Activated naive CD8-positive, alpha-beta T cell treated with anti-CD3 and anti-CD28 coated beads, Interleukin-2, amount 10 ng/mL, durations not matched to agents 7 days and 5 days (primary cell): ENCODE measurements at places on chromosomes 7 and 10. TPM values are rescaled to one million over a fixed set of nuclear protein-coding genes. Genes with fewer than 3 reads are reported as not detected.
A peak's percentile ranks its signal among the peaks of the same experiment; 100 is the strongest.

DNA sequence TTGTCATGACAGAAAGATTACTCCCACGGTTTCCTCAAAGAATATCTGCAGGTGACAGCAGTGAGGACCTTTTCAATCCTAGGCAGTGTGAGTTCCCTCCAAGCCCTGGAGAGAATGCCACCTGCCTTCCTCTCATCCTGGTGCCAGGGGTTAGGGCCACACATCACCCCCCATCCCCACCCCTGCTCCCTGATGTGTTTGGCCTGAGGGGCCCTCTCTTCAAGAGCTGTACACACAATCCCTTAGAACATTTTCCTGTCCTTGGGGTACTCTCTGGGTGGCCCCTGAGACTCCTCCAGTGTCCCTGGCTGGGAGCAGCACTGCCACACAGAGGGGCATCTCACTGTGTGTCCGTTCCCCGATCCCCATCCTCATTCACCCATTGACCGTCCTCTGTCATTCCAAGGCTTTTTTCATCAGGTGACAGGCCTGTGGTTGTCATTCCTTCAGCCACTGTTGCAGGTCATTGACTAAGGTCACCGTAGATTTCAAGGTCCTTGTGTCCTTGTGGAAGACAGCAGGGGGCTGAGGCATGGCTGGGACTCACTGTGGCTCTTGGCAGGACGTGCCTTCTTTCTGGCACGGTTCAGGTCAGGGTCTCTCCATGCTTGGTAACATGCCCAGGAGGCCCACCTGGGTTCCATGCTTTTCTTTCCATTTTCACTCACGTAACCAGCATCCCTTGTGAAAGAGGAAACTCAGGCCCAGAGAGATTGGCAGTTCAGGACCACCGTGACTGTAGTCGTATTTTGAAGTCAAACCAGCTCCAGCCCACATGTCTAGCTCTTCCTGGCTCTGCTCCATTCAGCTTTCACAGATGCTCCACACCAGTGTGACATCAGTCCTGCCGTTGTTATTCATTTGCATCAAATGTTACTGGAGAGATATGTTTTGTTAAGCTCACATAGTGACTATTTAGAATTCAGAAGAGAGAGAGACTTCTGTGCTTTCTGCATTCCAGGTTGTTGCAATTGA is 26.8 kb upstream of the BTBD16 start:
- DNase-seq: no peak
- H3K27ac ChIP-seq: no peak overlapping the region
- no peaks in the 10 kb centered on the region for H3K4me1 ChIP-seq
- H3K4me3 ChIP-seq: no peak overlapping the region

GRCh38 chr10:44042926-44043602 is 341.8 kb downstream of the CXCL12 start:
- no peaks in the 10 kb centered on the region for H3K36me3 ChIP-seq
- H3K27ac ChIP-seq: no peak overlapping the region
- H3K4me3 ChIP-seq: no peak overlapping the region
- DNase-seq: no peak

DNA sequence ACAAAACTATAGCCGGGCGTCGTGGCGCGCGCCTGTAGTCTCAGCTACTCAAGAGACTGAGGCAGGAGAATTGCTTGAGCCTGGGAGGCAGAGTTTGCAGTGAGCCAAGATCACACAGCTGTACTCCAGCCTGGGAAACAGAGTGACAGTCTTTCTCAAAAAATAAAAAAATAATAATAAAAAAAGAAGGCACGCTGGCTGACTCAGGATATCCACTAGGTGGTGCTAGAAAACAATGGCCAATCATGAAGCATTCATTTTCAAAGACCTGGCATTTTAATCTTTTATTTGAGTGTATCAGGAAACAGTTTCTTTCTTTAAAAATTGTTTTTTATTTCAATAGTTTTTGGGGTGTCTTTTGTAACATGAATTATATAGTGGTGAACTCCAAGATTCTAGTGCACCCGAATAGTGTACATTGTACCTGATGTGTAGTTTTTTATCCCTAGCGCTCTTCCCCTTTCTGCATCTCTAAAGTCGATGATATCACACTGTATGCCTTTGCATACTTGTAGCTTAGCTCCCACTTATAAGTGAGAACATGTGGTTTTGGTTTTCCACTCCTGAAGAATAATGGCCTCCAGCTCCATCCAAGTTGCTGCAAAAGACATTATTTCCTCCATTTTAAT is 88.6 kb downstream of the LYZL1 start:
- no peaks in the 10 kb centered on the region for H3K36me3 ChIP-seq
- no peak overlapping the region for H3K4me3 ChIP-seq
- no peak for DNase-seq
- H3K4me1 ChIP-seq: peaks cover 15% of the 10 kb centered on the region
- H3K27ac ChIP-seq: no peak overlapping the region

PNLIPRP1 gene
- total RNA-seq: not detected

MALRD1 gene
- total RNA-seq: not detected

GRCh38 chr10:97425964-97426775 is at the start of gene PGAM1:
Gene PGAM1, plus strand, starts transcription at chr10:97426191. Its CDS starts 117 bp downstream, at chr10:97426308.
- H3K36me3 ChIP-seq: peaks cover 28% of the 10 kb centered on the region
- DNase-seq: peak; percentile 98

- H3K4me1 ChIP-seq: no peaks in the 10 kb centered on the region
- no peaks in the 10 kb centered on the region for H3K27me3 ChIP-seq
- H3K4me3 ChIP-seq: no peak overlapping the region
- H3K27ac ChIP-seq: no peak overlapping the region
- peaks cover 10% of the 10 kb centered on the region for H3K36me3 ChIP-seq
- DNase-seq: no peak
These were observed 73.2 kb downstream of the POT1 start for GRCh38 chr7:124856299-124856888.

GRCh38 chr10:44458671-44459413 is 73.9 kb upstream of the CXCL12 start:
- H3K27me3 ChIP-seq: no peaks in the 10 kb centered on the region
- no peak overlapping the region for H3K27ac ChIP-seq
- no peak for DNase-seq

SFRP4 gene
- total RNA-seq: not detected

CC2D2B gene
- 0.48 TPM for total RNA-seq

GRCh38 chr10:12835709-12836108 is 165.8 kb downstream of the CCDC3 start:
- H3K4me3 ChIP-seq: no peak overlapping the region
- H3K4me1 ChIP-seq: no peaks in the 10 kb centered on the region
- no peak overlapping the region for H3K27ac ChIP-seq
- H3K27me3 ChIP-seq: no peaks in the 10 kb centered on the region

- H3K4me1 ChIP-seq: no peaks in the 10 kb centered on the region
- no peak overlapping the region for H3K27ac ChIP-seq
- H3K36me3 ChIP-seq: no peaks in the 10 kb centered on the region
- no peak for DNase-seq
- H3K4me3 ChIP-seq: no peak overlapping the region
These were observed 382.7 kb downstream of the RPS24 start for GRCh38 chr10:78416031-78417011.

PDE6C gene
- not detected for total RNA-seq

TBX20 gene
- total RNA-seq: not detected

LRRC18 gene
- not detected for total RNA-seq

DNA sequence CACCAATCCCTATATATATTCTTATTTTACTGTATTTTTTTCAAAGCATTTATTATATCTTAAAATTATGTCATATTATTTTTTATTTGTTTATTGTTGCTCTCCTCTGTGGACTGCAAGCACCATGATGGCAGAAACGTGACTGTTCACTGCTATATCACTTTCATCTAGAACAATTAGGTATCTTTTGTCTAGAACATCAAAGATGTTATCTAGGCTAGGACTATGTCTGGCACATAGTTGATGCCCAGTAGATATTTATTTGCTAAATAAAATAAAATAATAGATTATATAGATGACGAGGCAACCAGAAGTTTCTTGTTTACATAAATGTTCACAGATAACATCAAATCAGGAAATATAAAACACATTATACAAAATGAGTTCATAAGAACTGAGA is 12.4 kb upstream of the GPR158 start:
- H3K36me3 ChIP-seq: no peaks in the 10 kb centered on the region
- DNase-seq: no peak
- H3K27me3 ChIP-seq: peaks cover 2% of the 10 kb centered on the region
- H3K4me3 ChIP-seq: no peak overlapping the region

MMD2 gene
- total RNA-seq: not detected

VAX1 gene
- total RNA-seq: not detected

DNA sequence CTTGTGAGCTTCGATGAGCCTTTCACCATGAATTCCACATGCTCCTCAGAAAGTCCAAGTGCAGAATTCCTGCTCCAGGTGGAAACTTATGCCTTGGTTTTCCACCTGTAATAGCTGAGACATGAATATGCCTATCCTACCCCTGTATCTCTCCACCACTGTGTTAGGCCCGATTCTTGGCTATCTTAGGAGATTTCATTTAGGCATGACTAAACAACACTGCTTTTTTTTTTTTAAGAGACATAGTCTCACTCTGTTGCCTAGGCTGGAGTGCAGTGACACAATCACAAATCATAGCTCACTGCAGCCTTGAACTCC is 57.2 kb downstream of the NCAPG2 start:
- H3K27ac ChIP-seq: no peak overlapping the region
- peaks cover 6% of the 10 kb centered on the region for H3K4me1 ChIP-seq
- H3K27me3 ChIP-seq: no peaks in the 10 kb centered on the region
- no peak for DNase-seq
- H3K4me3 ChIP-seq: no peak overlapping the region

FAM171A1 gene
- total RNA-seq: 8.0 TPM

HOXA10 gene
- total RNA-seq: not detected

DNA sequence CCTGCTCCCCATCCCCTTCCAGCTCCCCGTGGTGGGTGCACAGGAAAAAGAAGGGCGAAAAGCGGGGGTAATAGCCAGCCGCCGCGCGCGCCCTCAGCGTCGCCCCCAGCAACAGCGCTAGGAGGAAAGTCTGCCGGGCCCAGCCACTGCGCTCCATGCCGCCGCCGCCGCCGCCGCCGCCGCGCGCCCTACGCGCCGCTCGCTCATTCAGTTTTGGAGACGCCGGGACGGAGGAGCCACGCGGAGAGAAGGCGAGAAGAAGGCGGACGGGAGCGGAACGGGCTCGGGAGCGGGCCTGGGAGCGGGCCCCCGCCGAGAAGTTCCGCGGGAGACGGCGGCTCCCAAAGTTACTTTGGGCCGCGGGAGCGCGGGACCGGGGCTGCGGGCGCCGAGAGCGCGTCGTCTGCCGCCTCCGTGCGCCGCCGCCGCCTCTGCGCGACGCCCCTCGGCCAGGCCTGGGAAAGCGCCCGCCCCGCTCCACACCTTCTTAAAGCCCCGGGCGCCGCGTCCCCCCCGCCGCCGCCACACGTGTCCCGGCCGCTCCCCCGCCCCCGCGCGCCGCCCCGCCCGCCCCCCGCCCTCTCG is at the start of gene RELN:
Gene RELN (minus strand): TSS at position 459 of the 585 bp plus-strand sequence. CDS start 302 bp downstream, at position 157.
- peaks cover 52% of the 10 kb centered on the region for H3K27me3 ChIP-seq
- DNase-seq: peak; percentile 32
- peaks cover 6% of the 10 kb centered on the region for H3K4me1 ChIP-seq

DNA sequence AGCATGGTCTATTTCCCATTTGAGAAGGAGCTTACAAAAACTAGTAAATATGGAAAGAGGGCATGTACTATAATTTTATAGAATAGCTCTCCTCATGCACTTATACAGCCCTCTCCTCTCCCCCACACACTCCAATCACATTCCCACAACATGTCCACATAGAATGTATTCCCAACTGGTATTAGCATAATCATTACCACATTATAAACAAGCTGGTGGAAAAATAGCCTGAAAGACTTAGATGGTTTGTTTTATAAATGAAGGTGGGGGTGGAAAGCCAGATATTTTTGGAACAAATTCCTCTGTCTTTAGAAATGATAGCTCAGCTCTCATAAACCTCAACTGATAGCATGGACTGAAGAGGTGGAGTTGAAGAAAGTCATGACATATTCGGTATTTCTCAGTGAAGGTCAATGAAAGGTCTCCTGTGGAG is 410.1 kb downstream of the SUGCT start:
- DNase-seq: no peak
- H3K4me1 ChIP-seq: no peaks in the 10 kb centered on the region
- no peak overlapping the region for H3K27ac ChIP-seq
- H3K27me3 ChIP-seq: no peaks in the 10 kb centered on the region
- H3K36me3 ChIP-seq: no peaks in the 10 kb centered on the region

AOAH gene
- 26.8 TPM for total RNA-seq

OPN4 gene
- total RNA-seq: not detected

DNA sequence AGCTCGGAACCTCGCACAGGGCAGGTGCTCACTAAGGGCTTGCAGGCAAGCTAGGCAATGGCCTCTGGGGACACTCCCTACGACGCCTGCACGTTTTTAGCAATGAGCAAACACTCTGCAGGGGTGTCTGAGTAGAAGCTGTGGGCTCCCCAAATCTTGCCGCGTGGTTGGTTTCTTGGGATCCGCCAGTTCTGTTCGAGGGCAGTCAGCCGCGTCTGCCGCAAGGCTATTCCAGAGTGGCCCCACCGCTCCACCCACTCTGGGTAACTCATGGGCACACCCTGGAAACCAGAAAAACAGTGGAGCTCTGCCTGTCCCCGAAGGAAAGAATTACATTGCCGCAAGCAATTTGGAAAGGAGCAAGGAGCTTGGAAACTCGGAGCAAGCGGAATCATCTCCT is 189.3 kb upstream of the LYZL2 start:
- no peak for DNase-seq
- no peak overlapping the region for H3K4me3 ChIP-seq
- no peaks in the 10 kb centered on the region for H3K4me1 ChIP-seq
- no peak overlapping the region for H3K27ac ChIP-seq

- H3K4me1 ChIP-seq: peaks cover 11% of the 10 kb centered on the region
- no peak overlapping the region for H3K27ac ChIP-seq
- no peak overlapping the region for H3K4me3 ChIP-seq
- DNase-seq: no peak
- peaks cover 3% of the 10 kb centered on the region for H3K27me3 ChIP-seq
These were observed 326.3 kb downstream of the DNAJB6 start for GRCh38 chr7:157662981-157663716.

DNA sequence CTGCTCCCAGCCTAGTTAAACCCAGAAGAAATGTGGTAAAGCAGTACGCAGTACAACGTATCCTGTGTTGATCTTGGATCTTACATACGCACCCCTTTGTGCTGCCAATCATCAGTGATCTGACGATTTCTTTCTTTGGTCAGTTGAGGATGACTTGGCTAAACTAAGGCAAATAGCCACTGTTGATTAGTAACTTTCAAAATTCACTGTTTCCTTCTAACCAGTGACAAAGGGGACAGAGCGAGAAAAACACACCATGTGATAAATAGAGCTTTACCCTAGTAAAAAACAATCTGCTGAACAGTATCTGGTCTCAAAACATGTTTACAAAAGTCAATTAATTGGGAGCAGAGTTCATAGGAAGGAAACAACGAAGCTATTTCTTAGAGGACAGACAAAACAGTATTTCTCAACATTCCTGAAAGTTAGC is 123.2 kb upstream of the RAB18 start:
- H3K36me3 ChIP-seq: no peaks in the 10 kb centered on the region
- no peak overlapping the region for H3K27ac ChIP-seq
- DNase-seq: no peak

- H3K36me3 ChIP-seq: no peaks in the 10 kb centered on the region
- H3K27me3 ChIP-seq: peaks cover 6% of the 10 kb centered on the region
- no peak overlapping the region for H3K27ac ChIP-seq
These were observed 325.5 kb upstream of the C7orf33 start for GRCh38 chr7:148264933-148265557.
